ENCODE measurements at places on chromosomes 5 and 9.

- no peak for DNase-seq
Observed at GRCh38 chr5:80541392-80541791, 28.7 kb downstream of the ANKRD34B start.

DNA sequence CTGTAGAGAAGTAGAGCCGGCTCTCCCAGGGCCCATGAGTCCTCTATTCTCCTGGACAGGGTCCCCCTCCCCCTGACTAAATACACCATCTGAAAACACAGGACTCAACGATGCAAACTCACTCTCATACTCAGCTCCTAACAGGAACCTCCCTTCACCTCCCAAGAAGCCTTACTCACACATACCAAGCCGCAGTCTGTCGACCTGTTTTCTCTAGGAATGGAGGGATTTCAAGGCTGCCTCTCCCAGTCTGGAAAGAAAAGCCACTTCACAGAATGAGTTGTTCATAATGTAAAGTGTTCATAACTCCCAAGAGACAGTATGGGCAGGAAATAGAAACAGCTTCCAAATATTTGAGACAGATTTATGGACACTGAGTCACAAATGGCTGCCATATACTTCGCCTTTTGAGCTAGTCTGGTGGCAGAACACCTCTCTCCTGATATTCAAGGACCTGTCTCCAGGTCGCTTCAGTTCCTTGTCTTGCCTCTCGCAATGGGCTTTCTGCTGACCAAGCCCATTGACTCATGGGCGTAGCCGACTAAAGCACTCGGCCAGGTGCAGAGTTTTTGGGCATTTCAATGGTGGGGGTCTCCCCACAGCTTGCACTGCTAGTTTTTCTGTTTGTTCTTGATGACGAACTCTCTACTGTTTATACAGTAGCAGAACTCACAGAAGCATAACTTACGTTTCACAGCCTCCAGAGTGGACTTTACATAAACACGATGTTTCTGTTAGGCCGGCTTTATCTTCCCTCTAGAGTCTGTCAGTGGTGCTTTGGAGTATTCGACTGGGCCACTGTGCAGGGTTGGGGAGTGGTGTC lies 25.0 kb upstream of the IL17B start:
- no peak for DNase-seq

GRCh38 chr5:62762503-62762902 lies 183.9 kb downstream of the LRRC70 start:
- no peak for DNase-seq

- no peak for DNase-seq
Observed at GRCh38 chr5:154529282-154529681, 51.3 kb upstream of the HAND1 start.

GRCh38 chr9:133677126-133678010 lies 41.2 kb downstream of the DBH start:
- no peak for DNase-seq

DNA sequence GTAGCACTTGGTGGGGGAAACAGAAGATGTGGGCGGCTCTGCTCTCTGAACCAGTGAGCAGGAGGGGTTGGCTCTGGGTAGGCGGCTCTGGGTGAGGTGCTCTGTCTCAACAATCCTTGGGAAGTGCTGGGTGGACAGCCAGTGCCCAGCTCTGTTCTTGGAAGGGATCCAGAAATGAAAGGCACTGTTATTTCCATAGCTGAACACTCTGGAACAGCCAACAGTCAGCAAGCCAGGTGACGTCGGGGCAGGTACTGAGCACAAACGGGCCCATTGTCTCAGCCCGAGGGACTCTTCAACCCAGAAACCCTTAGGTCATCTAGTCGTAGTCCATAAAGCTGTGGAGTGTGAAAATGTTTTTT lies 36.3 kb downstream of the OLFM1 start:
- DNase-seq: no peak

GRCh38 chr5:181217111-181217802 lies 5.8 kb upstream of the TRIM41 start:
- DNase-seq: peak; percentile 45

GRCh38 chr5:78127875-78128274 lies 166.6 kb downstream of the AP3B1 start:
- no peak for DNase-seq

- peak; percentile 55 for DNase-seq
Observed at GRCh38 chr9:123679330-123679987, 250.5 kb downstream of the DENND1A start.

DNA sequence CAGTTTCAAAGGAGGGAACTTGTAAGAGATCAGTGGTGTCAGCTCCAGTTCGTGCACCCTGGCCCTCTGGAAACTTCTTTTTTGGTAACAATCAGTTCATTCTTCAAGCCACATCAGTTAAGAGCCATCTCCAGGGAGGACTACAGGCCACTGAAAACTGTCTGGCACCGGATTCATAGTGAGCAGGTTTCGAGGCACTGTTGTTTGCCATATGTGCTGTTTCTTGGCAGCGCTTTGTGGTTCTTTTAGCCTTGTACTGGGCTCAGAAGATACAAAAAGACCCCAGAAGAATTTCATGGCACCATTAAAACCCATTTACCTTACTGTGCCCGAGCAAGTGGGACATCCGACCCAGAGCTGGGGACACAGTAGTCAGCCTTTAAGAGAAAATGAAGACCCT lies 68.5 kb downstream of the OTULIN start:
- no peak for DNase-seq

GRCh38 chr9:112074250-112075008 lies 100.7 kb downstream of the SUSD1 start:
- peak; percentile 97 for DNase-seq

GRCh38 chr5:172281346-172281745 lies 2.2 kb downstream of the UBTD2 start:
- DNase-seq: no peak

GRCh38 chr9:112670991-112671625 lies 46.8 kb downstream of the INIP start:
- DNase-seq: no peak

- no peak for DNase-seq
Observed at GRCh38 chr9:119307471-119307870, 61.8 kb downstream of the BRINP1 start.

DNA sequence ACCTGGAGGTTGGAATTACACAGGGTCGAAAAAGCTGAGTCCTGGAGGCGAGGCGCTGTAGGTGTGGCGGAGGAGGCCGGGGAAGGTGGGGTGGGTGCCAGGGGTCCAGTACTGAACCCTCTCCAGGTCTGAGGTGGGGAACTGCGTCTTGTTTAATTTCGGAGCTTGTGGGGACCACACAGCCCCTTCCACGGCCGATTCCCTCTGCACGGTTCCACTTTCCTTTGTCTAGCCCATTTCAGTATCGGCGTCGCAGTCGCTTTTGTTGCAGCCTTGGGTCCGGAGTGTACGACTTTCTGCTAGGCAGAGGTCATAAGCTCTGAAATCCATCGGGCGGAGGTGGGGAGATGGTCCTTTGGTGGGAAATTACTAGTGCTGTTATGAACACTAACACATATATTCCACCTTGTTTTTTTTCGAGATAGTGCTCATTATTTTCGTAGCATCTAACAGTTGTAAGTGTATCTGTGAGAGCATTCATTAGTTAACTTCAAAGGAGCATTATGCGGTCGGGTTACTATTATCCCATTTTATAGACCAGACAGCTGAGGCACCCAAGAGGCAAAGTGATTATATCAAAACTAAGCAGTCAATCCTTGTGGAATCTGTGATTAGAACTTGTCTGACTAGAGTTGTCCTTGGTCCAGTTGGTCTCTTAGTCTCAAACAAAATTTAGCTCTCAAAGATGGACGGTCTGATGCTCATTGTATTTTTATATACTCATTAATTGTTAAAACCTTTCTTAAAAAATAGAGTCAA lies 737 bp downstream of the RNF180 start:
- DNase-seq: no peak

- no peak for DNase-seq
Observed at GRCh38 chr5:75366787-75367186, 29.8 kb downstream of the HMGCR start.

DNA sequence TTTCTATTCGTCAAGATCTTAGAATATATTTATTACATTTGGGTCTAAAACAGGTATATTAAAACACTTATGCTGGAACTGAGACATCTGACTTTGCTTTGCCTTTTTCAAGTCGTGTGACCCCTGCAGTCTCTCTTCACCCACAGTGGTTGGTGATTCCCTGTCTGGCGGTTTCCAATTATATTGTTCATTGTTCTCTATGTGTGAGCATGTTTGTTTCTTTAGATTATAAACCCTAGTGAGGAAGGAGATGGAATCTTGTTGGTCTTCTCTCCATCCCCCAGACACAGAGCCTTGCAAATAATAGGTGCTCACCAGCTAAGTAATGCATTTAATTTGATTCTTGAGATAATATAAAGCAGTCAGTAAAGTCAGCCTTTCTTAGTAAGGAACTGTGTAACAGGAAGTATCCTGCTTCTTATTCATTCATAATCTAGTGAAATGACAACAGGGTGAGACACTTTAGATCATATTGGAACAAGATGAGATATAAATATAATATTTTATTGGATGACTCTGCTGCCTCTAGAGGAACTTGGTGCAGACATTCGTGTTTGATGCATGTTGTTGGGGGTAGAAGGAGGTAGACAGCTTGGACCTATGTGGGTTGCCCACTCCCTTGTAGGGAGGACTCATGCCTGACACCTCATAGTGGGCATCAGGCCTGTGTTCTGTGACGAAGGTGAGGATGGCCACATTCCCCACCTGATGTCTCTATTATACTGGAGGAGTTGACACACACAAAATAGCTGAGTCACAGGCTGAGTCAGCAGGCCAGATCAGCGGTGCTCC lies 88.1 kb downstream of the FGF1 start:
- peak; percentile 66 for DNase-seq

DNA sequence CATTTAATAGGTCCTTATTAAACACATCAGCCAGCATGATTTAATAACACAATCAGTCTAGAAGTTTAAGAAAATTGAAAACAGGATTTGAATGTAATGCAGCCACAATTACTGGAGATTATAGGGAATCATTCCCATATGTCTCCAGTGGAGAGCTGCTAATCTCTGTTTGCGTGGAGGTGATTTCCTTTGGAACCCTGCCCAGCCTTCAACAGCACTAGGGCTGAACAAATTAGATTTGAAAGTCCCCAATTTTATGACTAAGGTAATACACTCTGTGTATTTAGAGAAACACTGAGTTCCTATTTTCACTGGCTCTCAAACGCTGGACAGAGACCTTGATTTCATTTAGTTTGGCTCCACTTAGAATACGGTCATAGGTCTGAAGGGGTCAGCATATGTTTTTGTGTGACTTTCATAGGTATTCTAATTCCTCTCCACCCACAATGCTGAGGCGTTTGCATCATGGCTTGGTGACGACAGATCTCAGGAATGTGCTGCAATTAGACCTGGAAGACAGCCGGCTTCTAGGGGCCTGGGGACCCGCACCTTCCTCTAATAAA lies 508.3 kb downstream of the EBF1 start:
- DNase-seq: peak; percentile 35

GRCh38 chr9:118751077-118751847 lies 618.0 kb downstream of the BRINP1 start:
- no peak for DNase-seq

GRCh38 chr5:104363567-104363966 lies 801.0 kb upstream of the NUDT12 start:
- DNase-seq: no peak

GRCh38 chr5:88248743-88249540 lies 19.7 kb downstream of the TMEM161B start:
- no peak for DNase-seq

DNA sequence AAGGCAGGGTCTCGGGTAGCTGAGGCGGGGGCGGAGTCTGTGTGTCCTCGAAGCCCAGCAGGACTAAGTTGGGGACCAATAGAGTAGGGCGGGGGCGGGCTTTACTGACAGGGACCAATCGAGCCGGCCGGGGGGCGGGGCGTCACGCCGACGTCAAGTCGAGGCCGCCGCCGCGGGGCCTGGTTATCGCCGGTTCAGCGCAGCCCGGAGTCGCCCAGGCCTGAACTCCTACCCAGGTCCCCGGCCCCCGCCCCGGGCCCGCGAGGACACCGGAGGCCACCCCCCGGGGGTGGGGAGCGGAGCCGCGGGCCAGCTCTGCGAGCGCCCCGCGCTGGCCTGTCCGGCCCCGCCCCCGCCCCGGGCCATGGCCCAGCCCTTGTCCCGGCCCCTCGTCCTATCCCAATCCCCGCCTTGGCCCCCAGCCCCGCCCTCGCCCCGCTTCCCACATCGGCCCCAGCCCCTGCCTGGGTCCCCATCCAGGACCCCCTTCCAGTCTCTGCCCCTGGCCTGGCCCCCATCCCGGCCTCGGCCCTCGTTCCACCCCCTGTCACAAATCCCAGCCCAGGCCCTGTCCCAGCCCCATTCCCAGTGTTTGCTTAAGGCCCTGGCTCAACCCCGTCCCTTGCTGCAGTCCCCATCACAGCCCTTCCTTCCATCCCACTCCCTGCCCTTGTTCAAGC lies at the start of gene TMEM8B:
TMEM8B (plus strand) TSS at position 145 of the 680 bp plus-strand sequence; CDS start at position 365, 220 bp downstream.
- DNase-seq: peak; percentile 89

- no peak for DNase-seq
Observed at GRCh38 chr9:68536876-68537615, 3.6 kb downstream of the TMEM252 start.

DNA sequence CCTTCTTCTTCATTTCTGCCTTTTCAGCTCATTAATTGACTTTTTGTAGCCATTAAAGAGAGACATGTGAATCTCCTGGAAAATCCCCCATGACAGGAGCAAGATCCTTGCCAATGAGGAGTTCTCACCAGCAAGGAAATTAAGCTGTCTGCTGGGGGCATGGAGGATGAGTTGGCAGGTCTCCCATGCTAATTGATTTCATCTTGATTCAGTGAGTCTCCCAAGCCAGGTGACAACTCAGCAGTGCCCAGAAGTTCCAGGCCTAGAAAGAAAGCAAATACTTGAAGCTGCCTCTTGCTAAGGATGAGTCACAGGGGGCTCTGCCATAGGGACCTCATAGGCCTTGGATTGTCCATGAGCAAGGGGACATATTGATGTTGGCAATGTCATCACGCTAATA lies 30.0 kb upstream of the ADRA1B start:
- DNase-seq: peak; percentile 25

DNA sequence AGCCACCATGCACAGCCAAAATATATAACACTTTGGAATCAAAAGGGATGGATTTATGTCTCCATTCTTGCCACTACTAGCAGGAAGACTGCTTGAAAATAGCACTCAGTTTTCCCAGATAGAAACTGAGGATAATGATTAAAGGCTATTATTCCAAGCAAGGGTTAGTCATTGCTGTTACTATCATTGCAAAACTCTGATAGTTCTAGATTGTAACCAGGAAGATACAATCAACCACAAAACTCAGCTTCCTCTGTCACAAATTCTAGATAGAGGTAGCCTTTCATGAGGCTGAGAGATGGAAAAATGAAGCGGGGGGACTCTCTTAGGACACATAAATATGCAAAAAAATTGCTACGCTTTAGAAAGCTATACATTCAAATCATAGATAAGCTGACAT lies 3.1 kb downstream of the ANXA1 start:
- no peak for DNase-seq

- no peak for DNase-seq
Observed at GRCh38 chr5:92492908-92493307, 1088.1 kb downstream of the NR2F1-AS1 start.

GRCh38 chr5:11528720-11529119 lies 375.5 kb downstream of the CTNND2 start:
- DNase-seq: no peak

- DNase-seq: no peak
Observed at GRCh38 chr9:27591093-27591492, 17.8 kb upstream of the C9orf72 start.

GRCh38 chr5:138955013-138955660 lies 80.0 kb upstream of the LRRTM2 start:
- no peak for DNase-seq
